ENCODE measurements at places on chromosomes 4 and X.

DNA sequence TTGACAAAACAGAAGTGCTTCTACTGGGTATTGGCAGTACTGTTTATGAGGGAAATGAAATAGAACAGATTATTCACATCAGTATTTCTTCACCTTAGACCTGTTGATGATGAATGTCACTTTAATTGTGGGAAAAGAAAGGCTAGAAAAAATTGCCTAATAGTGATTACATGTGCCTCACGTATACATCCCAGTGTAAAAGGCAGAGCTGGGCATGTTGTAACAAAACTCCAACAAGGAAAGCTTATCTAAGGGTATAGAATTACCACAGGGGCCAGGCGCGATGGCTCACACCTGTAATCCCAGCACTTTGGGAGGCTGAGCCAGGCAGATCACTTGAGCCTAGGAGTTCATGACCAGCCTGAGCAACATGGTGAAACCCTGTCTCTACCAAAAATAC, 4.2 kb downstream of the PGM2 start:
- no peak for DNase-seq

GRCh38 chr4:113524505-113525186, 236.9 kb downstream of the CAMK2D start:
- no peak for DNase-seq

GRCh38 chr4:138647433-138647832, 368.1 kb upstream of the NOCT start:
- peak; percentile 9 for DNase-seq

DNA sequence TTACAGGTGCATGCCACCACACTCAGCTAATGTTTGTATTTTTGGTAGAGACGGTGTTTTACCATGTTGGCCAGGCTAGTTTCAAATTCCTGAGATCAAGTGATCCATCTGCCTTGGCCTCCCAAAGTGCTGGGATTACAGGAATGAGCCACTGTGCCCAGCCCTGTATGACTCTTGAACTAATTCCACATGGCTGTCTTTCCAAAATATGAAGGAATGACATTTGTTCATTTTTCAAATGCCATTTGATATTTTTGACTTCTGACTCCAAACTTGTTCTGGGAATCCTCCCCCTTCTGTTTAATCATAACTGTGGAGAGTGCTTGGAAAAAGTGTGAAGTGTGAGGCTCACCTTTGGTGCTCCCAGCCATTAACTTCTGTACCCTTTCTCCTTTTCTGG, 119.2 kb downstream of the NHS start:
- DNase-seq = no peak

DNA sequence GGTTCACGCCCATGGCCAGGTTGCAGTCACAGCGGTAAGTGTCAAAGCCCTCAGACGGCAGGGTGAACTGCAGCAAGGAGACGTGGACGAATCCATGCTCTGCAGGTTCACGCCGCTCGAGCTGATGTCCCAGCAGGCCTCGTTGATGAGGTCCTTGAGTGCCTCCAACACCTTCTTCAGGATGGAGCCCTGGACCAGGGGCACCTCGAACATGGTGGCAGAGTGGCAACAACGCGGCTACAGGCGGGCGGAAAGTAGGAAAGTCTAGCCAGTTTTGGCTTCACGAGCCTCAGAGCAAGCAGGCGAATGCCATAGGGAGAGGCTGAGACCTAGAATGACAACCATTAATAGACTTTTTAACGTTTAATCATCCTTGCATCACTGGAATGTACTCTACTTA, 485.9 kb downstream of the ZNF674 start:
- DNase-seq = no peak

- DNase-seq = no peak
Measured at GRCh38 chrX:139739138-139739537, 31.2 kb upstream of the MCF2 start.

- no peak for DNase-seq
Measured at GRCh38 chrX:10633722-10634121, 13.3 kb upstream of the MID1 start.

GRCh38 chr4:5707778-5708448, 446 bp downstream of the EVC2 start:
- no peak for DNase-seq

- no peak for DNase-seq
Measured at GRCh38 chrX:7876957-7877356, 34.0 kb downstream of the VCX start.

- no peak for DNase-seq
Measured at GRCh38 chrX:21155916-21156315, 218.3 kb upstream of the CNKSR2 start.

DNA sequence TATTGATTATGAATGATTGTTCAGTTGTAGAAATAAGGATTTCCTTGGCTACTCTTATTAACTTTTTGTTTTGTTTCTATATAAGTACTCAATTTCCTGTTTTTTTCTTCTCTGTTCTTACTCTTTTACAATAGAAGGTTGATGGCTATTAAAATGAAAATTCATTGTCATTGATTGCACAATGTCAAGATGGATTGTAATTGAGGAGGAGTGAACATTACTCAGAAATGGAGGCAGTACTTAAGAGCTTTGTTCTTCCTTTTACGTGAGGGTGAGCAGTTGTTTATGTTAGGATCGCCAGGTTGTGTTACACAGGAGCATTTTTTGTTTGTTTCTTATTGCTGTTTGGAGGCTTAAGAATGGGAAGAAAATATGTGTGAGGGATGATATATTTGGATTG, 2062.4 kb downstream of the ARAP2 start:
- no peak for DNase-seq

- DNase-seq = no peak
Measured at GRCh38 chr4:154189346-154189745, 302.3 kb downstream of the DCHS2 start.

GRCh38 chr4:169540774-169541173, 71.6 kb downstream of the NEK1 start:
- DNase-seq = no peak

DNA sequence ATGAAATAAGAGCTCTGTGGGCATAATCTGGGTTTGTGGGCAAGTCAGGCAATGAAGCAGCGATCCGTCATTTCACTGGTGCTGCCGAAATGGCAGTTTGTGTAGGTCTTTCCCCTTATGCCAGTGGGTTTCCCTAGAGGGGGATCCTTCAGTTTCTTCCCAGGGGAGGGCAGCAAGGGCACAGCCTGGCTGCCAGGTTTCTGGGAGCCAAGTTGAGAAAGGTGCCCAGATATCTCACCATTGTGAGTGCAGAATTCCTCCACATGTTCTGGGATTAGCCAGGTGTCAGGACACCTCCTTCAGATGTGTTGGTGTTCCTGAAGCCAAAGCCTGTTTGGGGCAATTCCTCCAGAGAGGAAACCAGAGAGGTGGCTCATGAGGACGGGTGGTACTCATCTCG, 28.0 kb downstream of the MSX1 start:
- DNase-seq = no peak

- DNase-seq = no peak
Measured at GRCh38 chrX:46298821-46299220, 246.4 kb downstream of the ZNF674 start.

GRCh38 chr4:150181536-150181935, 103.3 kb downstream of the DCLK2 start:
- no peak for DNase-seq

DNA sequence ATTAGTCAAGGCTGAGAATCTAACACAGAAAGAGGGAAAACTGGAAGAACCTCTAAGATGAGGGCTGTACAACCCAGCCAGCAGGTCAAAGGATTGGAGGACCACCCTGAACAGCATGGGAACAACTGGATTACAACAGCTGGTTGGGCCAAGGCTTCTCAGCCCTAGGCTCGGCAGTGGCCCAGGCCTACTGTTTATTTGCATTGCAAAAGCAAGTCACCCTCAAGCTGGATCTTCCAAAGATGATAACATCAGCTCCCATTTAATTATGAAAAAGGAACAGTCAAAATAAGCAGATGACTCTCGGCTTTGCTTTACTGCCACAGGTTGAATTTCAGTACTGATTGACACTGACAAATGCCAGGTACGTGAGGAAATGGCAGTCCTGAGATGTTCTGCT, 61.8 kb downstream of the GPC3 start:
- peak; percentile 31 for DNase-seq

DNA sequence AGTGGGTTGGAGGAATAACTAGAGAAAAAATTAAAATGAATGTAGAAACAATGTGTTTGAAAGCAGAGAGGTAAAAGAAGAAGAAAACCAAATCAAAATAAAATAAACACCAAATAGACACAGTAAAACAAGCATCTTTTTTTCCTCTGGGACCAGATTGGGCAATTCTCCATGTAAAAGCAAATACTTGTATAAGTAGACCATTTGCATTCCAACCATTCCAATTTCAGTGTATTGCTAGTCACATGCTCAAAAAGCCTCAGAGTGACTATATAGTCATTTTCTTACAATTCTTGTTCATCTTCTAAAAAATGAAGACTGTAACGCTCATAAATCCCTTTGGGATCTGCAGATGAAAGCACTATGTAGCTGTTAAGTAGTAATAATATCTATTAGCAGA, 969.5 kb downstream of the PCDH18 start:
- no peak for DNase-seq
